B cell (primary cell): ENCODE measurements at places on chromosomes 12 and 14. TPM values are rescaled to one million over a fixed set of nuclear protein-coding genes. Genes with fewer than 3 reads are reported as not detected.

- no peaks in the 10 kb centered on the region for H3K36me3 ChIP-seq
- no peak for DNase-seq
- no peak overlapping the region for H3K4me3 ChIP-seq
- no peak overlapping the region for H3K27ac ChIP-seq
- H3K4me1 ChIP-seq: no peaks in the 10 kb centered on the region
- no peaks in the 10 kb centered on the region for H3K27me3 ChIP-seq
Observed at GRCh38 chr14:100893760-100894159, 9.8 kb downstream of the RTL1 start.

DNA sequence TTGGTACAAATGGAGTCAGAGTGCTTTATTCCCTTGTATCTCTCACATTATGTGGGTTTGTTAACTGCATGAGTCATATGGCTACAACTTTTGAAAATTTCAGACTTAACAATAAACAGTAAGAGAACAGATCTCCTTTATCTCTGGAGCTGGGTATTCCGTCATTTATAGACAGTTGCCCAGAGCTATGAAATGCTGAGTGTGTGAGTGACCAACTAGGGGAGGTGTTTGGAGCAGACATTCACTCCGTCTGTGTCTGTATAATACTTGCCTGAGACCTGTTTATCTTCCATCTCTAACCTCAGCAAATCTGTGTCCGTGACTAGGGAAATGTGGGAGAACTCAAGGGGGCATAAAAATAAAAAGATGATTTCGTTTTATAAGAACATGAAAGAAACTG, 279.9 kb upstream of the FAR2 start:
- no peak overlapping the region for H3K4me3 ChIP-seq
- DNase-seq: no peak
- no peaks in the 10 kb centered on the region for H3K4me1 ChIP-seq
- no peaks in the 10 kb centered on the region for H3K36me3 ChIP-seq
- H3K27me3 ChIP-seq: no peaks in the 10 kb centered on the region

DNA sequence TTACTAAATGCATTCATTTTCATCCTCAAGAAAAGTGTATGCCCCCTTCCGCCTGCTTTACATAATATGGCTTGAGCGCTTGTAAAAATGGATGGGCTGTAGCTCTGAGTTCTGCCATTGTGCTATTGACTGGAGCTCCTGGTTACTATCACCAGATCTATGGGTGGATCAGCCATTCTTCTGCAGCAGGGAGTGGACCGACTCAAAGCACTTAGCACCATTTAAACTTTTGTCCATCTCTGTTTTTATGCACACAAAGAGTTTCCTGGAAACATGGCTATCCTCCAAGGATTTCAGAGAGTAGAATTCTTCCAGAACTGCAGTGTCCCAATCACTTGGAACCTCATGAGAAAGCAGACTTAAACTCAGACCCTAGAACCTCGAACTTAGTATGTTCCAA, 4.5 kb upstream of the NUMB start:
- no peaks in the 10 kb centered on the region for H3K27me3 ChIP-seq
- H3K36me3 ChIP-seq: no peaks in the 10 kb centered on the region
- no peak overlapping the region for H3K27ac ChIP-seq

GRCh38 chr12:38204831-38205230, 111.7 kb upstream of the ALG10B start:
- no peak overlapping the region for H3K4me3 ChIP-seq
- DNase-seq: no peak
- no peak overlapping the region for H3K27ac ChIP-seq
- no peaks in the 10 kb centered on the region for H3K36me3 ChIP-seq
- no peaks in the 10 kb centered on the region for H3K4me1 ChIP-seq
- no peaks in the 10 kb centered on the region for H3K27me3 ChIP-seq

The RIMKLB gene
- 54.2 and 64.1 TPM in 2 replicates for total RNA-seq

DNA sequence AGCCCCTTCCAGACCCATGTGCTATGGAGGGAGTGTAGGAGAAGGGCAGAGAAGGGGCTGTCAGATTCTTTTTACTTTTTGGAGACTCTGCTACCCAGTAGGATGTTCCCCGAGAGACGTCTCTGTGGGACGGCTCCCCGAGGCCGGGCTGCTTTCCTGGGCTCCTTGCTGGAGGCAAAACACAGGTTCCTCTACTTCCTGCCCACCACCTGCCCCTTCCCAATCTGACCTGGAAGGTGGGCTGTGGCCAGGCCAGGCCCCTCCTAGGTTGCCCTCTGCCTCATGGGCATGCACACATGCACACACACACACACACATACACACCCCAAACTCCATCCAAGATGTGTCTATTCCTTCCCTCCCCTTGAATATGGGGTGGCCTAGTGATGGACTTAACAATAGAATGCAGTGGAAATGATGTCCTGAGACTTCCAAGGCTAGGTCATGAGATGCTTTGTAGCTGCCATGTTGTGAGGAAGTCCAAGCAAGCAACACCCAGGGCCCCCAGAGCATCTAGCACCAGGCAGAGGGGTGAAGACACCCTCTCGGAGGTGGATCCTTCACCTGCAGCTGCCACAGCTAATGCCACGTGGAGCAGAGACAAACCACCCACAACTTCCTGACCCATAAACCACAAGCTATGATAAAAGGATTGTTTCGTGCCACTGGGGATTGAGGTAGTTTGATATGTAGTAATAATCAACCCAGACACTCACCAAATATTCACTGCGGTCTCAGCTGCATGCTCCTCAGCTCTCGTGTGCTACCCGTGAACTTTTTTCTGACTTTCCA, 1.6 kb upstream of the ASB2 start:
- peaks cover 23% of the 10 kb centered on the region for H3K4me1 ChIP-seq
- H3K36me3 ChIP-seq: no peaks in the 10 kb centered on the region

- no peak overlapping the region for H3K27ac ChIP-seq
- no peaks in the 10 kb centered on the region for H3K36me3 ChIP-seq
- H3K27me3 ChIP-seq: no peaks in the 10 kb centered on the region
- no peaks in the 10 kb centered on the region for H3K4me1 ChIP-seq
- DNase-seq: no peak
- no peak overlapping the region for H3K4me3 ChIP-seq
Observed at GRCh38 chr12:114275932-114276785, 129.8 kb downstream of the TBX5 start.

GRCh38 chr14:70663707-70664179, 22.0 kb downstream of the TTC9 start:
- no peak overlapping the region for H3K4me3 ChIP-seq
- no peaks in the 10 kb centered on the region for H3K27me3 ChIP-seq
- no peaks in the 10 kb centered on the region for H3K36me3 ChIP-seq
- peaks cover 100% of the 10 kb centered on the region for H3K4me1 ChIP-seq

The LRRC43 gene
- not detected in 2 replicates for total RNA-seq

The TAS2R9 gene
- not detected in 2 replicates for total RNA-seq

DNA sequence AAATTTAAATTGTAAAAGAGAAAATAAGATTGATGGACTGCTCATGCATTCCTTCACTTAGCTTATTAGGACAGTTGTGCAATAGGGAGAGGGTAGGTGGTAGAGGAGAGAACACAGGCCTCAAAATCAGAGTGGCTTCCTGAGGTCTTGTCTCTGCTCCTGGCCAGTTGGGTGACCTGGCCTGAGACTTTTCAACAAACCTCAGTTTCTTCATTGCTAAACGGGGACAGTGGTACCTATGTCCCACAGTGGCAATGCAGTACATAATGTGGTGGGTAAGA, 2.6 kb downstream of the MAP3K12 start:
- H3K4me1 ChIP-seq: peaks cover 33% of the 10 kb centered on the region
- no peak overlapping the region for H3K4me3 ChIP-seq
- H3K27ac ChIP-seq: no peak overlapping the region
- H3K36me3 ChIP-seq: no peaks in the 10 kb centered on the region
- DNase-seq: no peak
- H3K27me3 ChIP-seq: no peaks in the 10 kb centered on the region

- peak overlapping the region; percentile 50 for H3K27ac ChIP-seq
- H3K4me1 ChIP-seq: peaks cover 24% of the 10 kb centered on the region
- H3K4me3 ChIP-seq: peak overlapping the region; percentile 24
- no peaks in the 10 kb centered on the region for H3K27me3 ChIP-seq
- peak; percentile 66 for DNase-seq
- peaks cover 14% of the 10 kb centered on the region for H3K36me3 ChIP-seq
Observed at GRCh38 chr14:70803321-70804310, 5.7 kb downstream of the MAP3K9 start.

GRCh38 chr14:99224116-99224910, 47.7 kb downstream of the BCL11B start:
- no peak overlapping the region for H3K4me3 ChIP-seq
- DNase-seq: no peak
- no peaks in the 10 kb centered on the region for H3K4me1 ChIP-seq
- H3K27me3 ChIP-seq: no peaks in the 10 kb centered on the region
- no peaks in the 10 kb centered on the region for H3K36me3 ChIP-seq

The VASH1 gene
- 2.4 and 2.7 TPM in 2 replicates for total RNA-seq

GRCh38 chr12:72010356-72010755, 71.7 kb downstream of the TPH2 start:
- H3K4me1 ChIP-seq: no peaks in the 10 kb centered on the region
- no peak overlapping the region for H3K27ac ChIP-seq
- no peaks in the 10 kb centered on the region for H3K27me3 ChIP-seq
- DNase-seq: no peak

GRCh38 chr14:21278632-21279031, 1.3 kb upstream of the RPGRIP1 start:
- H3K27me3 ChIP-seq: no peaks in the 10 kb centered on the region
- DNase-seq: no peak
- no peak overlapping the region for H3K27ac ChIP-seq
- H3K4me1 ChIP-seq: no peaks in the 10 kb centered on the region
- no peaks in the 10 kb centered on the region for H3K36me3 ChIP-seq

The RD3L gene
- not detected in 2 replicates for total RNA-seq

DNA sequence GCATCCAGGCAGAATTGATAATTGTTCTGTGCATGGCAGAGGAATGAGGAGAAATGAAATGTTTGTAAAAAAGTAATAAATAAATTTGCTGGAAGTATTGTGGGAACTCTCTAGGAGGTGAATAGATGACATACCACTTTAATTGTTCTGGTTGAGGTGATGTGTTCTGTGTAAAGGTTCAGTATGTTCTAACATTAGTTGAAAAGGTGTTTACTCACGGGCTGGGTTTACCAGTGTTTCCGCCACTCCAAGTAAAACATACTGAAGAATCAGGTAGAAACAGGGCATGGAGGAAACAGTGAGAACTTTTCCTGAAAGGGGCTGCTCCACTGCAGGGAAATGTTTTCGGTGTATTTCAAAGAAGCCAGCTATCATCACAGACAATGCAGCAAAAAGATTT, 53.3 kb downstream of the SLC15A5 start:
- no peak overlapping the region for H3K4me3 ChIP-seq
- H3K4me1 ChIP-seq: no peaks in the 10 kb centered on the region
- H3K27ac ChIP-seq: no peak overlapping the region

The SOCS2 gene
- 0.49 and 1.3 TPM in 2 replicates for total RNA-seq

The RECQL gene
- 54.8 and 56.3 TPM in 2 replicates for total RNA-seq

GRCh38 chr14:71737760-71738159, 194.5 kb upstream of the RGS6 start:
- no peak overlapping the region for H3K4me3 ChIP-seq
- no peak for DNase-seq
- H3K36me3 ChIP-seq: peaks cover 2% of the 10 kb centered on the region

DNA sequence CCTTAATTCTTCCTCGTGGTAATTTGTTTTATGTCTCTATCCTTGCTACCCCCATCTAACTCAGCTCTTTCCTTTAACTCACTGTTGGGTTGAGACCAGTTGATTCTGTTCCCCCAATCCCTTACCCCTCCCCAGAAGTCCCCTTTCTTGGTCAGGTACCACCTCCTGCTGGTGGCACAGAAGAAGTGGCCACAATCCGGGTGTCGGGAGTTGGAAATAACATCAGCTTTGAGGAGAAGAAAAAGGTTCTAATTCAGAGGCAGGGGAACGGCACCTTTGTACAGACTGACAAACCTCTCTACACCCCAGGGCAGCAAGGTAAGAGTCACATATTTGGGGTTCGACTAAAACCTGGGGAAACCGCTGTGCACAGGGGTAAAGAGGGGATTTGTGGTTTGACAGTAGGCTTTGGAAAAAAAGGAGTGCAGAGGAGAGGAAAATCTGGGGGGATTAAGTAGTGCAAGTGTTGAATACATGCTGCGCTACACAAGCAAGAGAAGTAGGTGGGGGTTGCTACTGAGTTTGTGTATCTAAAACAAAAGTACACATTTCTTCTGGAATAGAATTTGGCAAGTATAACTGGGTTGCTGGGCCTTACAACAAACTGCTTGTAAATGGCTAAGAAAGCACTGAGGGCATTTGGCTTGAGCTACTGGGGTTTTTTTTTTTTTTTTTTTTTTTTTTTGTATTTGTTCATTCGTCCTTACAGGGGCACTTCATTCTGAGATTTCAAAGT, 1.3 kb downstream of the A2ML1 start:
- H3K4me1 ChIP-seq: no peaks in the 10 kb centered on the region
- peak; percentile 27 for DNase-seq
- H3K27ac ChIP-seq: no peak overlapping the region
- no peak overlapping the region for H3K4me3 ChIP-seq

- H3K4me1 ChIP-seq: peaks cover under 1% of the 10 kb centered on the region
- H3K27me3 ChIP-seq: peaks cover 13% of the 10 kb centered on the region
- DNase-seq: no peak
Observed at GRCh38 chr14:58145936-58146335, 6.1 kb downstream of the ARMH4 start.

GRCh38 chr14:80902608-80903007, 38.9 kb downstream of the CEP128 start:
- no peaks in the 10 kb centered on the region for H3K27me3 ChIP-seq
- H3K4me3 ChIP-seq: no peak overlapping the region
- H3K4me1 ChIP-seq: no peaks in the 10 kb centered on the region
- no peak overlapping the region for H3K27ac ChIP-seq
- H3K36me3 ChIP-seq: peaks cover 2% of the 10 kb centered on the region

The TMEM121 gene
- 0.99 and 1.0 TPM in 2 replicates for total RNA-seq

DNA sequence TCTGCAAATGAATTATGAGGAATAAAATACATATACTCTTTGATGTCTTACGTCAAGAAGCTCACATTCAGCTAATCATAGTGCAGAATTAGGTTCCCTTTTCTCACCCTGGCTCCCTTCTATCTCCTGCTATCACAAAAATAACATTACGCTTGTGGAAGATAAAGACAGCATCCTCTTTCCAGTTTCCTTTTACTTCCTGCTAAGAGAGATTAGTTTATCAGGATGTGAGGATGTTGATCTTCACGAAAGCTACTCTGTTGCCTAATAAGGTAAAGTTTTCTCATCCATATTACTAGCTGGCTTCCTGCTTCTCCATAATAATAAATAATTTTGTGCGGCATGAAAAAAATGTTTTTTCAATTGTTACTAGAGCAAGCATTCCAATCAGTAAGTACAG, 217.7 kb upstream of the DCN start:
- H3K27ac ChIP-seq: no peak overlapping the region
- H3K27me3 ChIP-seq: no peaks in the 10 kb centered on the region
- no peak for DNase-seq
- no peaks in the 10 kb centered on the region for H3K36me3 ChIP-seq
- no peak overlapping the region for H3K4me3 ChIP-seq

The ARL1 gene
- 40.7 and 51.2 TPM in 2 replicates for total RNA-seq

The FAM186B gene
- total RNA-seq: 0.47 and 0.70 TPM in 2 replicates
